ENCODE measurements at places on chromosomes 2 and 18.

DNA sequence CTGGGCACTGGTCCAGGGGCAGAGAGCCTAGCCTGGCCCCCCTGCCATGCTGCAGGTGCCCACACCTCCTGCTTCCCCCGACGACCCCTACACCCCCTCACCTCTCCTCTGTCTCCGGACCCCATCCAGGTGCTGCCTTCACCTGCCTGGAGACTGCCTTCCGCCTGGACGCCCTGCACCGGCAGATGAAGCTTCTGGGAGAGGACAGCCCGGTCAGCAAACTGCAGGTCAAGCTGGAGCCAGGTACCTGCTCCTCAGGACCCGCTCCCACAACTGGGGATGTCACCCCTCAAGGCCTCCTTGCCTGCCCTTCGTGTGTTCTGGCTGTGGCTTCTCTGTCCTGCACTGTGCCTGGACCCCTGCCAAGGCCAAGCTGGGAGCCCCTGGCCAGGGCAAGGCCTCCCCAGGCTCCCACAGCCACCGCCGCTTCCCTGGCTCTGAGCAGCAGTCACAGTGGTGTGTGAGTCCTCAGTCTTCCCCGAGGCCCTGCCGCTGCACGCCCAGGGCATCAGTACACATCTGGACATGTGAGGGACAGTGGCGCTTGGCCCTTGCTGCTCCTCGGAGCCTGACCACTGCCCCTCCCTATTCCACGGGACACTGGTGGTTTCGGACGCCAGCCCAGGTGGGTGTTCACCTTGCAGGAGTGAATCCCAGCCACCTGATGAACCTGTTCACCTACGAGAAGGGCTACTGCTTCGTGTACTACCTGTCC is 6.3 kb downstream of the RNPEPL1 start:
- no peaks in the 10 kb centered on the region for H3K27me3 ChIP-seq
- H3K36me3 ChIP-seq: peaks cover 3% of the 10 kb centered on the region
- no peak overlapping the region for H3K27ac ChIP-seq
- peaks cover 24% of the 10 kb centered on the region for H3K4me1 ChIP-seq

DNA sequence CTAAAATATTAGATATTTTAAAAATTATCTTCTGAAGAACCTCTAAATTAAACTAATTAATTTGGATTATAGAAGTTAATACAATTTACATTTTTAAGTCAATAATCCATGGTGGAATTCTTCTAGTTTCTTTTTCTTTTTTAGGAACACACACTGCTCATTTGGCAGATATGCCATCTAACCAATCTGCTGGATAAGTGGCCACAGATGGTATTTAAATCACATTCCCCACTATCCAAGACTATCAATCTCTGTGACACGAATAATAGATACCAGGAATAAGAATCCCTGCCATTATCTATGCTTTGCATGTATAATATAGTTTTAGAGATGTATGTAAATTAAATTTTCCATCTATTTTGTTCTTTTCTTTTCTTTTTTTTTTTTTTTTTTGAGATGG is 58.5 kb downstream of the CABYR start:
- H3K4me3 ChIP-seq: no peak overlapping the region
- H3K36me3 ChIP-seq: peaks cover 1% of the 10 kb centered on the region
- no peak for DNase-seq
- H3K27ac ChIP-seq: no peak overlapping the region

- H3K27ac ChIP-seq: no peak overlapping the region
- H3K27me3 ChIP-seq: peaks cover 38% of the 10 kb centered on the region
- DNase-seq: no peak
- H3K4me3 ChIP-seq: no peak overlapping the region
These were observed 37.6 kb downstream of the HJURP start for GRCh38 chr2:233816771-233817170.

- no peak for DNase-seq
- H3K27me3 ChIP-seq: peaks cover 41% of the 10 kb centered on the region
- no peaks in the 10 kb centered on the region for H3K36me3 ChIP-seq
- no peak overlapping the region for H3K27ac ChIP-seq
- H3K4me3 ChIP-seq: no peak overlapping the region
- H3K4me1 ChIP-seq: peaks cover 3% of the 10 kb centered on the region
These were observed 31.9 kb downstream of the CNRIP1 start for GRCh38 chr2:68287580-68288441.

DNA sequence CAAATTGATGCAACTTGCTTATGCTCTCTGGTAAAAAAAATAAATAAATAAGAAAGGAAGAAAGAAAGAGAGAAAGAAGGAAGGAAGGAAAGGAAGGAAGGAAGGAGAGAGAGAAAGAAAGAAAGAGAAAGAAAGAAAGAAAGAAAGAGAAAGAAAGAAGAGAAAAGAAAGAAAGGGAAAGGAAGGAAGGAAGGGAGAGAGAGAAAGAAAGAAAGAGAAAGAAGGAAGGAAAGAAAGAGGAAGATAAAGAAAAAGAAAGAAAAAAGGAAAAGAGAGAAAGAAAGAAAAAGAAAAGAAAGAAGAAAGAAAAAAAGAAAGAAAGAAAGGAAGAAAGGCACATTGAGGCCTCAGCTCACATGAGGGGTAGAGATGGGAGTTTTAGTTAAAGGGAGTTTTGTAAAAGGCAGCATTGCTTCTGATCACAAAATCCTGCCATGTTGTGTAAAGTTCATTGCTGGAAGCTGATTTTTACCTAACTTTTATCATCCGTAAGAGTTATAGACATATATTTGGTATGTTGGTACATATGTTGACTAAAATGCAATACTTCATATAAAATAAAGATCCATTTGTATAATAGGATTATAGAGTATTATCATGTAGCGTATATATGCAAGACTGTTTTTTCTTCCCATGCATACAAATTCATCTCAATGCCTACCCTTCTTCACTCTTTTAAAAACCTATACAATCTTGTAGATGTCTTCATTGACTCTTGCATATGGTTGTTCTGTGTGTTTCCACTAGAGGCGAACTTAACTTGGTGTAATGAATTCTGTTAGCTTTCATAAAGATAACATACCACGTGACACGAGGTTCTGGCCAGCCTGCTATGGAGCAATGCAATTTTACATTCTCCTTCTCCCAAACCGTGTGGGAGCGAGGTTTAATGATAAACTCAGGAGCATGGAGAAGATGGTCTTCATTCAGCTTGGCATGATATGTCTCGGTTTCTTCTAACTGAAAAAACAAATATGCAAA is 32.8 kb downstream of the MYOM1 start:
- DNase-seq: no peak
- no peak overlapping the region for H3K4me3 ChIP-seq
- no peaks in the 10 kb centered on the region for H3K4me1 ChIP-seq
